Suppressor macrophage (primary cell): ENCODE measurements at places on chromosomes 6 and 20.

DNA sequence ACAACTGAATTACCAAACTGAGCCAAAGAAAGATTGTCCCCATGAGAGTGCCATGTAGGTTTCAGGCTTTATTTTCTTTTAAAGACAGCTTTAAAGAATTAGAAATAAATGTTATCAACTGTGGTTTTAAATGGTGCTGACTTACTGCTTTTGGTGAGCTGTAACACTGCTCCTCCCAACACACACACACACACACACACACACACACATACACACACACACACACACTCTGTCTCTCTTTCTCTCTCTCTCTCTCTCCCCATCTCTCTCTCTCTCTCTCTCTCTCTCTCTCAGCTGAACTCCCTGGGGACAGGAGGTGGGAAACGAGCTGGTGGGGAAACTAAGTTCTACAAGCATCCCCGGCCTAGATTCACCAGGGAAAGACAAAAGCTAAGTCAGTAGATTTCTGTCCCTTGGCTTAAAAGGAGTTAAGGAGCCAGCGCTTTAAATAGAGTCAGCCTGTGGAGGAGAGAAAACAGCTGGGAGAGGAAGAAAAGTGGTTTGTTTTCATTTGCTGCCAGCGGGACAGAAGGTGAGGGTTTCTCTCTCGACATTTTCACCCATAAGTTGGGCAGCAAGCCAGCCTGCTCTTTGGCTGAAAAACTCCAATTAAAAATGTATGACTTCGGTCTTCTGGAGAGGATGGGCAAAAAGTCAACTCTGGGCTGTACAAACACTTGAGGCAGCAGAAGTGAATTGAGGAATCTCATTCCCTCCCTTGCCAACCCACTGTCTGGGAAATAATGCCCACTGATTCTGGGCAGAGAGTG is 27.4 kb downstream of the CBLN4 start:
- DNase-seq = no peak

DNA sequence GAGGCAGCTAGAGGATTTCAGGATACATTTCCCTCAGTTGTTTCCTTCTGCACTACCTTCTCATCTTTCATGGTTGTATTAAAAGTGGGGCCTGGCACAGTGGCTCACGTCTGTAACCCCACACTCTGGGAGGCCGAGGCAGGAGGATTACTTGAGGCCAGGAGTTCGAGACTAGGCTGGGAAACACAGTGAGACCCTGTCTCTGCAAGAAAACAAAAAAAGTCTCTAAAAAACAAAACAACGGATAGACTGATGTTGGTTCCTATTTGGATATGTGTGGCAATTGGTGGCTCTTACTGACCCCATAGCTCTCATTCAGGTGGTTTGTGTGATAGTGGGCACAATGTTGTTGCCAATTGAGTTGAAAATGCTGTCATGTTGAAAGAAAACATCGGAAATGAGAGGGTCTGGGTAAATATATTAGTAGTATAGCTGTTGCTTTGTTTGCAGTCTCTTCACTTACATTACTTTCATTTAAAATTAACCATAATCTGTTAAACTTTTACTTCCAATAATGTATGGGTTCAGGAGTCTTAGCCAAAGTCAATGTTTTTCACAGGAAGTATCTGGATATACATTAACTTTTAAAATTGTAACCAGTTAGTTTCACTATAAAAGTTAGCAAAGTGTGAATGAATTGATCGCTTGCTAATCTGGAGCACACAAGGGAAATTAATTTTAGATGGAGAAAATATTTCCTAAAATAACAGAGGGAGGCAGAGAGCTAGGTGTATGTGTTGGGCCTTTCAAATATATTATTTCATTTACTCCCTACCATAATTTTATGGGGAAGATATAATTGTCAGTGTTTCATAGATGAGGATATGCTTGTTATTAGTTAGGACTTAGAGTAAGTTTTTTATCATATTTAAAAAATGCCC is 31.1 kb downstream of the UTRN start:
- DNase-seq = no peak

DNA sequence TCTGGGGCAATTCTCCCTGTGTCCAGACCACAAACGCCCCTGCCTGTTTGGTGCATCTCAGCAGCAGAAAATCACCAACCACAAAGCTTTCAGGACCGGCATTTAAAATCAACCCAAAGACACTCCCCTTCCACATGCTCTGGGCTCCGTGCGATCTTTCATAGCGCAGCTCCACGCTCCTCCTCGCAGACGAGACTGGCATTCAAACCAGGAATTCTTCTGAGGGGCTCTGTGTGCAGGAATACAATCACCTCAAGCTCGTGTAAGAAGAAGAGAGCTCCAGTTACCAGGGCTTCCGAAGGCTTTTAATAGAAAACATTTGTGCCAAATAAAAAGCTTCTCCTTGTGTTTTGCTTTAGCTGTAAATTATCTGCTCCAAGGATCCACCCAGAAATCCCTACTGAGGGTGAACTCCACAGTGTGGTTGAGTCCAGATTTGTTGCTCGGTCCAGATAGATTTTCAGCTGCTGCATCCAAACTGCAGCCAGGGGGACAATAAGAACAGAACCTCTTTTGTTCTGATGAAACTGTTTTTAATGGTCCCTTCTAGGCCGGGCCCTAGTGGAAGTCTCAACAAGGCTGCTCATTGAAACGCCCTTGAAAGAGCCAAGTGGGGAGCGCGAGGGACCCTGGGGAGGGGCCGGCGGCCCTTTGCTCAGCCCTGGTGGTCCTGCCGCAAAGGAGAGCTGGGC is 16.4 kb upstream of the BMP7 start:
- DNase-seq = no peak

GRCh38 chr6:7833751-7834070 is 76.9 kb downstream of the TXNDC5 start:
- no peak for DNase-seq
